IMR-90 (cell line): ENCODE measurements at places on chromosomes 7 and 10. TPM values are rescaled to one million over a fixed set of nuclear protein-coding genes. Genes with fewer than 3 reads are reported as not detected.

- DNase-seq: no peak
Measured at GRCh38 chr7:157976406-157976805, 611.2 kb downstream of the PTPRN2 start.

DNA sequence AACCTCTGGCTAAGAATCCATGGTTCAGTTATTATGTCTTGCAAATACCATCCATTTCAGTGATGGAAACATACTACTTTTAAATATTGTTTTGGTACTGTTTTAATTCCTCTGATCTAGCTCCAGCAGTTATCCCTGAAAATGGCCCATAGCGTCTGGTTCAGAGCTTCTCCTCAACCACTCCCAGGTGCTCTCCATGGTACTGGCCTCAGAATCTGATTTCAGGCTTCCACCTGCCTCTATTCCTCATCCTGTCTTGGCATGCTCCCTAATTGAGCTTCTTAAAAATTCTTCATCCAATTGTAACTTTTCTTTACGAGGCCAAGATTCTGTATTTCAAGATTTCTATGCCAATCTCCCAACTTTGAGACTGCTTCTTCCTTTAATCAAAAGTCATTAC, 236.3 kb downstream of the HTR7 start:
- DNase-seq: peak; percentile 2

DNA sequence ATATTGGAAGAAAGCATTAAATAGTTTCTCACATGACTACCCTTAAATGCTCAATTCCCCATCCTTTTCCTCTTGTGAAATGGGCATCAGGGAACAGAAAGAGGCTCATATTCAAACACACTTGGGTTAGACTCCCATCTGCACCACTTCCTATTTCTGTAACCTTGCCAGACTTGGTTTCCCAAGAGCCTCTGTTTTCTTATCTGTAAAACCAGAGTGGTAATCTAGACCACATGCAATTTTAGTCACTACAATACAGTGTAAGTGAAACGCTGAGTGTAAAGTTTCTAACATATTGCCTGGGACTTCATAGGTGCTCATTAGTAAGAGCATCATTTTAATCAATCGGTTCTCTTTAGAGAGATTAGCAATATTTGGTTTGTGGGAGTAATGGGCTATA, 136.3 kb downstream of the SORCS1 start:
- DNase-seq: no peak

- DNase-seq: peak; percentile 9
Measured at GRCh38 chr10:11146402-11147171, 128.9 kb downstream of the CELF2 start.

The LRRC4 gene
- polyA plus RNA-seq: 0.55 and 0.69 TPM in 2 replicates

DNA sequence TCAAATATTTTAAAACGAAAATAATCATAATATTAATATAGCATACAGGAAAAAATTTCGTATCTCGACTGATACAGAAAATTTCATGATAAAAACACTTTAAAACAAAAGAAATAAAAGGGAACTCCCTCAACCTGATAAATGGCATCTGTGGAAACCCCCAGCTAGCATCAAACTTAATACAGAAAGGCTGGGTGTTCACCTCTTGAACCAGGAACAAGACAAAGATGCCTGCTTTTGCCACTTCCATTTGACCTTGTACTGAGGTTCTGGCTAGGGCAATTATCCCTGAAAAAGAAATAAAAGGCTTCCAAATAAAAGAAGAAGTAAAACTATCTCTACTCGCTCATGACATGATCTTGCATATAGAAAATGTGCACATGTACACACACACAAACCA, 2.5 kb upstream of the ALOX5 start:
- DNase-seq: no peak

- no peak for DNase-seq
Measured at GRCh38 chr7:70294211-70294911, 696.1 kb downstream of the AUTS2 start.

- peak; percentile 49 for DNase-seq
Measured at GRCh38 chr7:128810473-128810872, 18.7 kb downstream of the CCDC136 start.

The SLC26A3 gene
- not detected in 2 replicates for polyA plus RNA-seq

The NPC1L1 gene
- polyA plus RNA-seq: 0.03 and 0.07 TPM in 2 replicates

DNA sequence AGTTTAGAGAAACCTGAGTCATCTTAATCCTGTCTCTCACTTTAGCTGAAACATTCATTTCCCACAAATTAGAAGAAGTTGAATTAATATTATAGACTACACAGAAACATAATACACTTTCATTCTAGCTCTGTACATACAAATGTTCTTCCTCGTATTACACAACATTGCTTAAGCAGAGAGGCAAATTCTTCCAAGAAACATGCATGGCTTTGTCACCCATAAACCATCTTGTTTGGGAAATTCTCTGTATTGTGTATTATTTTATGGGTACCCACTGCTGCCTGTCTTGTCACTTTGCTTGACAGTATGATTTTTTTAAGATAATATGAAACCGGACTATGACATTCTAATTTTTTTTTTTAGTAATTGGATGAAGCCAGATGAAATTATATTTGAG, 104.0 kb downstream of the SRI start:
- no peak for DNase-seq

The CPA2 gene
- polyA plus RNA-seq: 0.05 TPM in 1 of 2 replicates, not detected in the other

The CALHM2 gene
- polyA plus RNA-seq: 7.9 and 9.0 TPM in 2 replicates

- DNase-seq: no peak
Measured at GRCh38 chr10:49151025-49151445, 17.2 kb upstream of the FAM170B start.

The CCL24 gene
- not detected in 2 replicates for polyA plus RNA-seq

- no peak for DNase-seq
Measured at GRCh38 chr10:47042780-47043750, 131.8 kb downstream of the PTPN20 start.

The CNPY4 gene
- 18.1 and 21.9 TPM in 2 replicates for polyA plus RNA-seq

DNA sequence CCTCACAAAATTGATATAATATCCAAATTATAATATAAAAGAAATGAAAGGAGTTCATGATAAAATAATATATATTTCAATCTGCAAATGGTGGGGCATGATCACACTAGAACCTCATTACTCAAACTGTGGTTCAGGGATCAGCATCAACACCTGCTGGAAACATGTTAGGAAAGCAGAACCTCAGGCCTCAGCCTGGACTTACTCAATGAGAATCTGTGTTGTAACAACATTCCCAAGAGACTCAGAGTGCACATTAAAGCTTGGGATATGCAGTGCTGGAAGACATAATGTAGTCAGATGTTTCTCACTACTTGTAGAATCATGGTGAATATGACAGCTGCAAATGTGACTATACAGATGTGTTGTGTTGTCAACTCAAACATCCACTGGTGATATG, 81.7 kb upstream of the ITPRID1 start:
- no peak for DNase-seq

The SUN3 gene
- polyA plus RNA-seq: not detected in 2 replicates

The CREM gene
- 29.4 and 33.2 TPM in 2 replicates for polyA plus RNA-seq
